ENCODE measurements at places on chromosomes 1 and 21.

DNA sequence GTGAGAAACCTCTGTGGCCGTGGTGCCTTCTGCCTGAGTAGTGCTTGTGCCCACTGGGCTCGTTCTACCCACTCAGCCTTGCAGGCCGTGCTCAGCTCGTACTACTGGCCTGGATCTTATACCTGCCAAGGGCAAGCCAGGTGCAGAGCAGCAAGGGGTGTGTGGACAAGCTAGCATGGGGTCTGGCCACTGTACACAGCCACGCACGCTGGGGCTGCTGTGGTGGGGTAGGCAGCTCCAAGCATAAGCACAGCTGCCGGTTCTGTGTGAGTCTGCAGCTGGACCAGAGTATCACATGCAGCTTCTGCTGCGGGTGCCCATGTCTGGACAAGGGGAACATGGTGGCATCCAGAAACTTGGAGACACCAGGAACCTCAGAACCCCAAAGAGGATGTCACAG, 16.4 kb downstream of the FAM20B start:
- no peak for DNase-seq

DNA sequence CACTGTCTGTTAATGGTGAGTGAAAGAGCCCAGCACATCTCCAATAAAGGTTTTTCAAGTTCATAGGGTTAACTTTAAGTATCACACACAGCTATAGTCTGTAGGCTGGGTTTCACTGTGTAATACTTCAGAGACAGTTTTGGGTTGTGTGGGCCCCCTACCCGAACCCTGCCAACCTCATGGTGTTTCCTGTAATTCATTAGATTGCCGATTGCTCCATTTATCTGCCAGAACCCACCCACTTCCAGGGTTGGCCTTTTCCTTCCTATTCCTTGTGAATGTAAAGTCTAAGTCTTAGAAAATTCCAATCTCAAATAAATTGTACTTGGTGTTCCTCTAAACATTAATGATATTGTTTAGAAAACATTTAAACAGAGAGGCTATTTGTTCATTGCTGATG, 43.6 kb downstream of the CTTNBP2NL start:
- no peak for DNase-seq

DNA sequence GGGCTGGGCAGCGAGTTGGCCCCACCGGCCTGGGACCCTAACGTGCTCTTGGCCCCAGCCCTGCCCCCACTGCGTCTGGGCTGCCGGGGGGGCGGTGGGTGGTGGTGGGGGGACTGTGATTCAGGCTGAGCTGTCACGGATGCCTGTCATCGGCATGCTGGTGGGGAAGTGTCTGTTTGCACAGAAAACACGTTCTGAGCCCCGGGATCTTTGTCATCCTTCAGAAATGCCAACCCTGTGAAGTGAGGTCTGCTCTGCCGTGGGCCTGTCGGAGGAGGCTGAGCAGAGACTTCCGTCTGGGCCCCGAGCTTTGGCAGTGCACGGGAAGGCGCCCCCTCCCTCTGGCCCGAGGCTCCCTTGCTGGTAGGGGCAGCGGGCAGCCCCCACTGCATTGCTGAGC, 24.3 kb upstream of the PLCH2 start:
- DNase-seq: peak; percentile 89

GRCh38 chr1:234696148-234696576, 86.2 kb upstream of the IRF2BP2 start:
- DNase-seq: no peak

GRCh38 chr1:232186931-232187330, 443.0 kb downstream of the SIPA1L2 start:
- DNase-seq: no peak

DNA sequence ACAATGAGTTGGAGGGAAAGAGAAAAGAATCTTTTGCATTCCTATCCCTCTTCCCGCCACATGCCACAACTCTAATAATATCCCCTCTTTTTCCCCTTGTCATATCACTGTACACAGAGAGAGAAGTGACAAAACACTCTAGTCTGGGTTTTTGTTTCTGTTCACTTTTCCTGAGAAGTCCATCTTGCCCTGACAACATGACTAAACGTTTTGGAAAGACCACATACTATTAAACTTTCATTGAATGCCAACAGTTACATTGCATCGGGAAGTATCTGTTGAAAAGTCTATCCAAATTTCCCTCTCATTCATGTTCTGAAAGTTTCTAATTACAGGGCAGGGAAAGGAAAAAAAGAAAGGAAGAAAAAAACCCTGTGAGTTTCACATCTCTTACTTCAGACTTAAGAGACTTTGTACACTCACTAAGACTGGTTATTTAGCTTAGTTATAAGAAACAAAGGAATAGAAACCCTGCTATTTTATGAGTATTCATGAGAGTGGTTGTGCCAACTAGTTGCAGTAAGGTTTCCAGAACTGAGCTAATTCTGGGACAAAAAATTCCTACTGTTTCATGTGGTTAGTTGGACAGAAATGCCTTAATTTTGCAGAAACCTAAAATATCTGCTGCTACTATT, 16.9 kb downstream of the PLA2G4A start:
- peak; percentile 55 for DNase-seq

- DNase-seq: peak; percentile 58
These were observed 242.3 kb downstream of the LMX1A start for GRCh38 chr1:165114022-165114888.

All from astrocyte of the hippocampus (primary cell).